Stimulated activated CD8-positive, alpha-beta memory T cell treated with anti-CD3 and anti-CD28 coated beads, Interleukin-15, amount 100 ng/mL, for 24 hours (primary cell): ENCODE measurements at places on chromosomes 3 and 15.

DNA sequence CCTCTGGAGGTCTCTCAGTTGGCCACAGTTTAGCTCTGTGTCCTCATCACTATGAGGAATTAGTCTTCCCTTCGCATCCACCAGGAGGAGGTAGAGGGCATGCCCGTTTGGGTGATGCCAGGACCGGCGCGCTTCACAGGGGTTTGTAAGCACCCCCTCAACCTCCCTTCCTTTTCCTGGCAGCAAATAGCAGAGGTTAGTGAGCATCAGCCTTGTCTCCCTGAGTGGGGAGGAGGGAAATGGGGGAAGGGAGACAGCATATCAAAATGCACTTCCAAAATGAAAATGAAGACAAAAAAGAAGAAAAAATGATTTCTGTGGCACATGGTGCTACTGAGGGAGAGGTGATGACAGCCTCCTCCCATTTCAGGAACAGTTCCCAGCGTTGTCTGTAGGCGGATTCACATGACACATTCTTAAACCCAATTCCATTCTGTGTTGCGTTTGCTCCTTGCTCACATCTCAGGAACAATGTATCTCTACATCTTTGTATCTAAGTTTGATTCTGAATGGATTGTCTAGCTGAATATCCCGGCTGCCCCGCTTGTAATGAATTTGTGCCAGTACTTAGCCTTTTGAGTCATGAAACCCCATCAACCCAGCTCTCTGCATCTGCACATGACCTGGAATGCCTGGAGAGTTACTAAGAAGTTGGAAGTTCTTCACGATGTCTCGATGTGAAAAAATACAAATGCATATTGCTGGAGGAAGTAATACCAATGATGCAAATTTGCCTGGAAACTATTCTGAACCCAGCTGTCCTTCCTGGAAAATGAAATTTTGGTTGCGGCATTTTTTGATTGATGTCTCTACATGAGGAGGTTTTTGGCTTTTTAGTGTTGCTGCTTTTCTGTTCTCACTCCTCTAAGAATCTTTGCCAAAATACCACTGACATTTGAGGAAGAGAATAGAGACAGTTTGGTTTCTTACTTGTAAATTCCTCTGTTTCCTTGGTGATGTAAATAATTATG, 45.2 kb downstream of the TYRO3 start:
- no peak for DNase-seq

DNA sequence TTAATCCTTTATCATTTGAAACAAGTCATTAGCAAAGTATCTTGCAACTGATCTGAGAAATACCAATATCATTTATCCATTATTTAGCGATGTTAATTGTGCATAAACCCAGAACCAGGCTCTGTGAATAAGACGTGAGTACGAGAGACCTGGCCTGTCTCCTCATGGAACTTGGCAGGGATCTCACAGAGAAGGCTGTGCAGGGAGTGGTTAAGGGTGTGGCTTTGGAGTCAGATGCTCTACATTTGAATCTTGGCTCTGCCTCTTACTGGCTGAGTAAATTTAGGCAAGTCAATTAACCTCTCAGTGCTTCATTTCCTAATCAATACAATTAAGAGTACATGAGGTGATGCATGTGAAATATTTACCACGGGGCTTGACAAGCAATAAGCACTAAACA, 39.9 kb upstream of the TBL1XR1 start:
- no peak for DNase-seq

DNA sequence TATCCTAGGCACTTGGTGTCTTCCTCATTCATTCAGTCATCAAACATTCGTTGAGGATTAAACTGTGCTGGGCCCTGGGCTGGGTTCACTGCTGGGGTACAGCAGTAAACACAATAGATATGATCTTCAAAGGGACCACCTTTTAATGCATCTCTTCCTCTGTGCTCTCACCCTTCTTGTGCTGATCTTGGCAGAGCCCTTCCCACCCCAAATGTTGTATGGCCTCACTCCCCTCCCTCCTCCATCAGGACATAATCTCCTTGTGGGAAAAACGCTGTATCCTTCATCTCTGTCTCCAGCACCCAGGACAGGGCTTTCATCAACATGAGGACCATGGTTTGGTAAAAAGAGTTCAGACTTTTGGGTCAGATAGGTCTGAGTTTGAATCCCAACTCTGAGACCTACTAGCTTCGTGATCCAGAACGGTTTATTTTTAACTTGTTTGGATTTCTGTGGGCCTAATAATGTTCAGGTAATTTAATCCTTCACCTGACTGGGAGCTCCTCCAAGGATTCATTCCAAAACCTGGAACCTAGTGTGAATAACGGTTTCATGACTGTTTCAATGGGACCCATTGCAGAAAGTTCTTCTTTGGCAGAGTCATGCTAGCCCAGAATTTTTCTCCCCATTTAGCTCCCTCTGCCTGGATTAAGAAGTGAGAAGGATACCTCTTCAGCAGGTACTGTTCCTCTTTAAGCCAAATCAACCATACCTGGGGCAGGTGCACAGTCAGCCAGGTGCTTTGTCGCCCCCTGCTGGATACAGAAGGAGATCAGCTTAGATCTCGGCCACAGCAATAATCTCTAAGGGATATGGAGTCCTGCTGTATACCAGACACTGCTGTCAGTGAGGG, 5.2 kb upstream of the WNT7A start:
- DNase-seq = no peak

GRCh38 chr3:47163169-47164006, 525 bp downstream of the SETD2 start:
- peak; percentile 40 for DNase-seq

DNA sequence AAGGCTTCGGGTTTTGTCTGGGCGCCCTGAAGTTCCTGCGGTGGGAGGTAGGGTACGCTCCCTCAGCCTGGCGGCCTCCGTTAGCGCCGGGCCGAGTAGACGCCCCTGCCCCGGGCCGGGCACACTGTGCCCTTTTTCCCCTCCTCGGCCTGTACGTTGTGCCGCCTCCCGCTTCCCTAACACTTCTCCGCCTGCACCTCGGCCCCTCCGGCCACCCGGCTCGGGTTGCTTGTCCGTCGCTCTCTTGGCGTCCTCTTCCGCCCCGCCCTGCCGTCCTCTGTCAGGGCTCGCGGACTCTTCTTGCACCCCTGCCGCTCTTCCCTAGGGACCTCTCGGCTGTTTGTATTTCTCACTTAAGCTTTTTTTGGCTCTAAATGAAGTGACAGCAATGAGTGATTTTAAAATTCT, 384 bp downstream of the KNL1 start:
- no peak for DNase-seq

GRCh38 chr3:38522002-38522401, 25.9 kb downstream of the EXOG start:
- no peak for DNase-seq

GRCh38 chr15:57527382-57528091, 64.2 kb upstream of the MYZAP start:
- DNase-seq = no peak

GRCh38 chr3:148971401-148972163, 19.8 kb upstream of the GYG1 start:
- DNase-seq = no peak

- no peak for DNase-seq
Observed at GRCh38 chr3:186628756-186629155, 11.4 kb upstream of the FETUB start.

DNA sequence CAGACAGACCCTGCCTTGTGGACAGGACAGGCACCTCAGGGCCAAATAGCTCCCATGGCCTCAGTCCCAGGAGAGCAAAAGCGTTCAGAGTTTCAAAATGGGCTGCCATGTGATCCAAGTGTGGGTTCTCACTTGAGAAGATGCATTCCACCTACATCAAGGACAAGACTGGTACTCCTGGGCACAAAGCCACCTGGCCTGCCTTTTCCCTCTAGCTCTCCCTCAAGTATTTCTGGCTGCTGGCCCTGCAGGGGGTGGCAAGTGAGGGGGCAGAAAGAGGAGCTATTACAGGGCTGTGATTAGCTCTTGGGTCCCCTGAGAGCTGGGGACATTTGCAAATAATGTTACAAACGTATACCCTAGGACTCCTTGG, 6.5 kb upstream of the COL7A1 start:
- DNase-seq = no peak

GRCh38 chr15:35181538-35181937, 96.4 kb upstream of the NANOGP8 start:
- DNase-seq = no peak

DNA sequence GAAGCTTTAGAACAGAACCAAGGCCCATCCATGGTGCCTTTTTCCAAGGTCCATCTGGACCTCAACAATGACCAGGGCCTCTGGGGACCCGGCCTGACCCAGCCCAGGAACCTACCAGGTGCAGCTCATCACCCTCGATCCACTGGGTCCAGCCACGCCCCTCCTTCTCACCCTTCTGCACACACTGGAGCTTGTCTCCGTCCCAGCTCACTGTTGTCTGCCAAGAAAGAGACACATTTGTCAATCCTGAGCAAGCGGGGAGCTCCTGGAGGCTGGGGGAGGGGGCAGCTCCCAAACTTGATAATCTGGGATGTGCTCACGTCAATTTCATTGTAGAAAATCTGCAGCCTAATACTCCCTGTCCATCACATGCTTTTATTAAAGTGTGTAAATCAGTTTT, 21.2 kb downstream of the RBP1 start:
- no peak for DNase-seq

- no peak for DNase-seq
Observed at GRCh38 chr3:131960324-131960723, 74.5 kb downstream of the CPNE4 start.

- DNase-seq = no peak
Observed at GRCh38 chr15:93312891-93313486, 224.0 kb upstream of the RGMA start.

GRCh38 chr3:55017876-55018275, 90.0 kb upstream of the LRTM1 start:
- DNase-seq = no peak

DNA sequence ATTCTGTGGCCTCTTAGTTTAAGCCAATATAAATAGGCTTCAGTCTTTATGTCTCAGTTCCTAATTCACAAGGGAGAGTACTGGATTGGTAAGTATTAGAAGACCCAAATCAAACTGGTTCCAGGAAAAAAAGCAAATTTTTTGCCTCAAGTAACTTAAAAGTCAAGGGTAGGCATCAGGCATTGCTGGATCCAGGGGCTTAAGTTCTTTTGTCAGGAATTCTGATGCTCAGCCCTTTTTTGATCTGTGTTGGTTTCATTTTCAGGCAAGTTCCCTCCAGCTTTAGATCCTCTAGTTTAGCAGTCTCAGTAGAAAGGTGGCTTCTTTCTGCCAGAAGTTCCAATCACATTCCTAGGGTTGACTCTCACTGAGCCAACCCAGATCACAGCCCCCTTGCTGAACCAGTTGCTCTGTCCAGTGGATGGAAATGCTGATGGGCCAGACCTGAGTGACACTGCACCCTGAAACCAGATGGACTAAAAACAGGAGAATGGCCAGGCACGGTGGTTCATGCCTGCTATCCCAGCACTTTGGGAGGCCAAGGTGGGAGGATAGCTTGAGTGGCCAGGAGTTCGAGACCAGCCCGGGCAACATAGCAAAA, 253.5 kb downstream of the SHQ1 start:
- no peak for DNase-seq

GRCh38 chr3:71407823-71408222, 175.7 kb downstream of the FOXP1 start:
- DNase-seq = no peak

DNA sequence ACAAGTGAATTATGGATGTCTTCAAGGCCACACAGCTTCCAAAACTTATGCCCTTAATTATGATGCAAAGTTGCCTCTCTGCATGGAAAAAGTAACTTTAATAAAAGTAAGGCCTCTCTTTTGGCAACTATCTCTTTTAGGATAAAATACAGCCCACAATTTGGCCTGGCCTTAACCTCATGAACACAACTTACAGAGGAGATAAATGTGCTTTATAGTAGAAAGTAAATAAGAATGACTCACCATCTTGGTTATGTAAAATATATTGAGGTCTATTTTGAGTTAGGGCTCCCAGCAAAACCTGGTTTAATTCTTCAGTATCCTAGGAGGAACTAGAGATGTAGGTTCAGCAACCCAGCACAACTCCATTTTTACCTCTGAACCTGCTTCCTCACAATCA, 164.0 kb downstream of the ROBO2 start:
- DNase-seq = no peak

- no peak for DNase-seq
Observed at GRCh38 chr15:68843425-68844311, 23.0 kb upstream of the ANP32A start.

DNA sequence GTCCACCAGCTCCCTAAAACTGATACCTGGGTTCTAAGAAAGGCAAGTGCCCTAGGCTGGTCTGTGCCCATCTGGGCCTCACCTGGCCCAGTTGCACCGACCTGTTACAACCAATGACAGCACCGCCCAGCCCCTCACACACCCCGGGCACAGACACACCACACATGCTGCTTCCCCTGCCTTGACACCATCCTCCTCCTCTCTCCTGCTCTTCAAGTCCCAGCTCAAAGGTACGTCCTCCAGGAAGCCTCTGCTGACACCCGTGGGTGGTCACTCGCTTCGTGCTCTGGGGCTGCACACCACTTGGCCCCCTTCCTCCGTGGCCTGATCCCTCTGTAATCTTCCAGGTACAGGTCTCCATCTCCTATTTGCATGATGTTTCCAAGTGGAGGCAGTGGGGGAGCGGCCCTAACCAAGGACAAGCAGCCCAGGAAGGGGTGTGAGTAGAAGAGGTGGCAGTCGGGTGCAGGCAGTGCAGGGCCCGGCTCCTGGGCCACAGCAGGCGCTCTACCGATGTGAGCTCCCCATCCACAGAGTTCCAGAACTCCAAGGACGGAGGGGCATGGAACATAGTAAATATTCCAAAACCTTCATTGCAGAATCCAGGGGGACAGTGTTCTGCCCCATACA, 144.6 kb downstream of the NUP210 start:
- DNase-seq = no peak

GRCh38 chr3:159751752-159752151, 236.9 kb upstream of the IL12A start:
- no peak for DNase-seq

GRCh38 chr3:99429502-99429901, 208.9 kb upstream of the COL8A1 start:
- no peak for DNase-seq

- DNase-seq = no peak
Observed at GRCh38 chr15:89144491-89144890, 56.2 kb downstream of the ABHD2 start.
